Activated CD4-positive, alpha-beta memory T cell treated with anti-CD3 and anti-CD28 coated beads for 36 hours (primary cell): ENCODE measurements at places on chromosomes 1 and 21. TPM values are rescaled to one million over a fixed set of nuclear protein-coding genes. Genes with fewer than 3 reads are reported as not detected.

DNA sequence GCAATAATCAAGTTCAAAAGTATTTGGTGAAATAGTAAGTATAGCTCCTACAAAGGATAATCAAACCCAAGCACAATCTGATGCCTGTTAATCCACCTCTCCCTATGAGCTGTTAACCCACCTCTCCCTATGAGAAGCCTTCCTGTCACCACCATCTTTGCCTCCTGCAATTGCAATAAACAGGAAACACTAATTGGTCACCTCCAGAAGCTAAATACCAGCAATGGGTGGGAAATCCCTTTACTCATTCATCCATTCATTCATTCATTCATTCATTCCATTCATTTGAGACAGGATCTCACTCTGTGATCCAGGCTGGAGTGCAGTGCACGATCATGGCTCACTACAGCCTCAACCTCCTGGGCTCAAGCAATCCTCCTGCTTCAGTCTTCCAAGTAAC is 132.8 kb downstream of the RERE start:
- no peaks in the 10 kb centered on the region for H3K36me3 ChIP-seq
- no peak overlapping the region for H3K27ac ChIP-seq
- no peaks in the 10 kb centered on the region for H3K27me3 ChIP-seq

CFAP126 gene
- not detected for total RNA-seq

DNA sequence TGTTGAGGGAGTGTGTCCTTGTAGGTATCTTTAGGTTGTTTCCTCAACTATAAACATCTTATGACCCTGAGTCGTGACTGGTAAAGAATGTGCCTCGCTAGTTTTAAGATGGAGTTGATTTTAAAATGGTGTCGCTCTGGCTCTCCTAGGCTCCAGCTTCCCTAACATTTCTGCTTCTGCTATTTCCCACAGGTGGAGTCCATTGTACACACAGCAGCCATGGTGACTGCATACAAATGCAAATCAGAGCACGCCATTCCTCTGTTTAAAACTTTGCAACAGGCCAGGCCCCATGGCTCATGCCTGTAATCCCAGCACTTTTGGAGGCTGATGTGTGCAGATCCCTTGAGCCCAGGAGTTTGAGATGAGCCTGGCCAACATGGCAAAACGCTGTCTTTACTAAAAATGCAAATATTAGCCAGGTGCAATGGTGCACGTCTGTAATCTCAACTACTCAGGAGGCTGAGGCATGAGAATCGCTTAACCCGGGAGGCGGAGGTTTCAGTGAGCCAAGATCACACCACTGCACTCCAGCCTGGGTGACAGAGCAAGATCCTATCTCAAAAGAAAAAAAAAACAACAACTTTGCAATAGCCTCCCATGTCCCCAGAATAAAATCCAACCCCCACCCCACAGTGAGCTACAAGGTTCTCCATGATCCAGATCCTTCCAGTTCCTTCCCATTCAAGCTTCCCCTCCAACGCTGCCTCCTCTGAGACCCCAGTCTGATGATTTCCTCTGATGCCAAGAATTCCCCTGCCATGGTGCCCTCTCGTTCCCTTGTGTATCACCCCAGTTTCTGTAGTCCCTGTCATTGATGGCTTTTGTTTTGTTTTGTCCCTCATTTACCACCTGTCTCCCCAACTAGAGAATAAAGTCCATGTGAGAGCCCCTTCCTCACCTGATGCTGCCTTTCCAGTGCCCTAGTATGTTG is 36.9 kb upstream of the KLHDC7A start:
- H3K4me1 ChIP-seq: no peaks in the 10 kb centered on the region
- no peak for DNase-seq
- no peak overlapping the region for H3K4me3 ChIP-seq
- H3K27me3 ChIP-seq: peaks cover 15% of the 10 kb centered on the region
- H3K27ac ChIP-seq: no peak overlapping the region

SLAMF6 gene
- 38.3 TPM for total RNA-seq

- peak; percentile 25 for DNase-seq
- H3K27ac ChIP-seq: no peak overlapping the region
- H3K4me1 ChIP-seq: peaks cover 2% of the 10 kb centered on the region
These were observed 160.6 kb upstream of the USP24 start for GRCh38 chr1:55375617-55376258.
